ENCODE measurements at places on chromosomes 7 and 10.
A peak's percentile ranks its signal among the peaks of the same experiment; 100 is the strongest.

DNA sequence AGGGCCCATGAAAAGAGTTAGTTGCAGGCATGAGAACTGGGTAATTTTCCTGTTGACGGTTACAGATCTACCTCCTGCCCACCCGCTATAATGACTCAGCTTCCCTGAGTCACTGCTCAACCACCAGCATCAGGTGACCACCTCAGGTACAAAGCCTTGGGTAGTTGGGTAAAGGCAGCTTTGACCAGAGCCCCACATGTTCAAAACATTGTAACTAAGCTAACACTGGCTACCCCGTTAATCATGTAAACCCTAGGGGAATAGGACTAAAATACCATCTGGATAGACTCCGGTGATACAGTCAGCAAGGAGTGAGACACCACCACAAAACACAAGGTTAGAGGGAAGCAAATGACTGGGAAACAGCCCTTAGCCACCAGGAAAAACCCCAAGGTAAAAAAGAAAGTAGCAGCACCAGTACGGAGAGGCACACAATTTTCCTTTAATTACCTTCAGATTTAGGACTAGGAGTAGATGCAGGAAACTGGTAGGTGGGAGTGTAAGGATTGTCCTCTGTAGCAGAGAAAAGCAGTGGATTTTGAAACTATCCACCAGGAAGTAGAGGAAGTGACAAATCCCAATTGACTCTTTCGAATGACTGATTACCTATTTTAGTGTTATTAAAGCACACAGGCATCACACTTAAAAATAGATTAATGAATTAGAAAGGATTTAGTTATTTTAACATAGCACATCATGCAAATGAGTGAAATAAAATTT lies 103.5 kb upstream of the PDLIM1 start:
- DNase-seq, result peak; percentile 24

- DNase-seq, result no peak
Observed at GRCh38 chr10:96505150-96506136, 8.3 kb downstream of the TLL2 start.

GRCh38 chr7:151011097-151011409 lies 13.2 kb downstream of the ATG9B start:
- no peak for DNase-seq

DNA sequence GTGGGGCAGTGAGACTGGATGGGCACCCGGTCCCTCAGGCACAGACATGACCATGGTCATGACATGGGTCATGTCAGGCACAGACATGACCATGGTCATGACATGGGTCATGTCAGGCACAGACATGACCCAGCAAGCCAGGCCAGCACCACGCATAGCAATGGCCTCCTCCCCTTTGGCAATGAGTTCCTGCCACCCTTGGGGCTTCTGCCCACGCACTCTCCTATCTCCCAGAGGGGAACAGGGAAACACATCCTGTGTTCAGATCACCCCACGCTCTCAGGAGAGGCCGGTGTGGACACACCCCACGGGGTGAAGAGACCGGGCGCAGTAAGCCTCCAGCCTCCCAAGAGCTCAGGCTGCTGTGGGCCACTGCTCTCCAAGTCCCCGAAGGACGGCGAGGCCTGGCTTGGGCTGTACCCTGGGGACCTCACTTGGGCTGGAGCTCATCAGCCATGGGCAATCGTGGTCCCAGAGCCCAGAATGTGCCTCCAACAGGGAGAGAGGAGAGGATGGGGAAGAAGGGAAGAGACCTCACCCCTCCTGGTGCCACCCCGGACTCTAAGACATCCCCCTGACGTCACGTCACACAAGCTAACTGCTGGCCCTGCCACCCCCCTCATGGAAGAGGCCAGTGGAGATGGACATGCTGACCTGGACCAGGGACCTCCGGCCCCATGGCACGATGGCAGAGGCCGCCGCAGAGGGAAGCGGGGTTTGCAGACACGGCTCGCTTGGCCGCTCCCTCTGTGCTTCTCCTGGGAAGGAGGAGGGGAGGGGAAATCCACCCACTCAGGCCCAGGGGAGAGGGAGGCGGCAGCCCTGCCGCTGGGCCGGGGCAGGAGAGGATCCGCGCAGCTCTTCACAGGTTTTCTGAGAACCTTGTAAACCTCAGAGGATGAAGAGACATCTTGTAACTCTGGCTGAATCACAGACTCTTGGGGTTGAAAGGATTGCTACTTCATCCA lies 269.6 kb downstream of the ELFN1 start:
- peak; percentile 67 for DNase-seq

GRCh38 chr10:67861750-67862432 lies 22.6 kb upstream of the SIRT1 start:
- DNase-seq, result no peak

- no peak for DNase-seq
Observed at GRCh38 chr10:20582041-20582440, 315.1 kb downstream of the NEBL start.

DNA sequence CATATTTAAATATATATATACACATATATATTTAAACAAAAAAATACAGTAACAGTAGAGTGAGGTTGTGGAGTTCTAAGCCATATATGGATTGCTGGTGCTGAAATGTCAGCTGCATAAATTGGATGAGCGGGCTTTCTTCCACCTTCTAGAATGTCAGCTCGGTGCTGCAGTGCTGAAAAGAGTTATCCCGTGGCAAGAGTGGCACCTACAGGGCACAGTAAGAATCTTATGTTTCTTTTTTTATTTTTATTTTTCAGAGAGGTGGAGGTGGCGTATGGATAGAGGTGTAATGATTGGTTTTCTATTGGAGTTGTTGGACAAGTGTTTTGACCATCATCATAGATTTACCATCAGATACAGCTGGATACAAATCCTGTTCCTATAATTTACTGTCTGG lies 86.2 kb upstream of the DYNC1I1 start:
- DNase-seq, result peak; percentile 13

DNA sequence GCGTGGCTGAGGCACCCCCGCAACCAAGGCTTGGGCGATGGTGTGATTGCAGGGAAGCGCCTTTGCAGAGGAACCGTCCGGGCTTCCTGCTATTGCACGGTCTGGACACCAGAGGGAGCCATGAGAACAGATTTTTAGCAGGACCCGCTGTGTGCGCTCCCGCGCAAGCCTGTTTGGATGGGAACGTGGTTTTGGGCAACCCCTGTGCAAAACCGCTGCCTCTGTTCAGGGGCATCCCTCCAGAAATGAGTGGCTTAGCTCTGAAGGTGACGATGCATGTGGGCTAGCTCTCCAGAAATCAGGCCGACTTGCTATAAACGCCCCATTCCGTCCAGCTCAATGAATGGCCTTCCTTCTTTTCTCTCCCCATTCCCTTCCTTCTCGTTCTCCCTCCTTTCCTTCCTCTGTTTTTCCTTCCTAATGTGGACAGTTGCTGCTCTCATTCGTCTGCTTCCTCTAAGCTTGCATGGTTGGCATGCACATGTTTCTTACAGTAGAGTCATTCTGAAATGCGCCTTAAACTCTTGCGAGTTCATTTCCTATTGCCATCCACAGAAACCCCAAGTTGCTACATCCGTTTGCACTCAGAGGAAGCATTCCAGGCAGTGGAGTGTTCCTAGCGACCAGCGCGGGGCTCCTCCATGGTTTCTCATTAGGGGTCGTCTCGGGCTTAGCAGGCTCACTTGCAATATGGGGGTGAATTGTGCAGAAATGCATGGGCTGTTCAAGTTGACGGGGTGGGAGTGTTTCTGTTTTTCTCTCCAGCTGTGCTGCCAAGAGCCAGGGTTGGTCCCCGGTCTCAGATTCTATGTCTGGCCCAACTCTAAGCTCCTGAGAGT lies 302.5 kb upstream of the GALNT17 start:
- DNase-seq, result peak; percentile 75

- DNase-seq, result no peak
Observed at GRCh38 chr7:75878312-75878768, 494 bp upstream of the RHBDD2 start.

- peak; percentile 77 for DNase-seq
Observed at GRCh38 chr10:63629363-63630084, 108.3 kb downstream of the REEP3 start.

DNA sequence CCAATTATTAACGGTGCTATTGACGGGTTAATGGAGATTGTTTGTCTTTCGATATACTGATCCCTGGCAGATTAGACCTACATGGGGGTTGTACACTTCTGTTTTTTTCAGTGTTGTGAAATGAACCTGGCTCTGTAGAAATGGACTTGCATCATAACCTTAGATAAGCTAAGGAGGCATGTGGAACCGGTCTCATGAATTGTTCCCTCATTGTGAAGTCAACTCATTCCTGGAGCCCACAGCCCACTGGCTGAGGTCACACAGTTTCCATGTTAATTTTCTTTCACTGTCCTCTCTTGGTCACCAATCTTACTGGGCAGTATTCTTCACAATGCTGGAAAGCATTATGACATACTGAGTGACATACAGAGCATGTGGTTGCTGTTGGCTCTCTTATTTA lies 202.8 kb downstream of the BMPER start:
- DNase-seq, result no peak

All from GM20000 (cell line).